MCF 10A (cell line): ENCODE measurements at places on chromosomes 5 and 9. TPM values are rescaled to one million over a fixed set of nuclear protein-coding genes. Genes with fewer than 3 reads are reported as not detected.

PCDHA6 gene
- total RNA-seq = 1.0 and 1.5 TPM in 2 replicates

PFN3 gene
- total RNA-seq = not detected in 2 replicates

PCDHGB3 gene
- total RNA-seq = 0.33 and 0.56 TPM in 2 replicates

SCGB3A2 gene
- total RNA-seq = not detected in 2 replicates

EFNA5 gene
- 45.8 and 51.2 TPM in 2 replicates for total RNA-seq

CDH6 gene
- not detected in 2 replicates for total RNA-seq

MARCOL gene
- not detected in 2 replicates for total RNA-seq

ELOVL7 gene
- total RNA-seq = 10.3 and 14.3 TPM in 2 replicates

LIX1 gene
- total RNA-seq = not detected in 2 replicates

SLC45A2 gene
- total RNA-seq = not detected in 2 replicates

PDLIM4 gene
- 91.4 and 101 TPM in 2 replicates for total RNA-seq

LURAP1L gene
- 59.2 and 80.4 TPM in 2 replicates for total RNA-seq

PCSK5 gene
- total RNA-seq = 0.20 TPM in 1 of 2 replicates, not detected in the other

BARHL1 gene
- total RNA-seq = not detected in 2 replicates

SLC28A3 gene
- total RNA-seq = 0.47 and 0.77 TPM in 2 replicates

KCNV2 gene
- total RNA-seq = not detected in 2 replicates

BTNL8 gene
- not detected in 2 replicates for total RNA-seq

TOR2A gene
- 8.4 and 11.3 TPM in 2 replicates for total RNA-seq

CDH9 gene
- not detected in 2 replicates for total RNA-seq

LRRC19 gene
- not detected in 2 replicates for total RNA-seq

PBX3 gene
- 17.5 and 21.4 TPM in 2 replicates for total RNA-seq

PWWP2A gene
- 20.6 and 21.3 TPM in 2 replicates for total RNA-seq

RPL12 gene
- 3,086 and 3,252 TPM in 2 replicates for total RNA-seq

SHISAL2B gene
- not detected in 2 replicates for total RNA-seq
